Heart right ventricle (tissue), 16 donors: ENCODE measurements at places on chromosomes 7 and 10. TPM values are rescaled to one million over a fixed set of nuclear protein-coding genes. Genes with fewer than 3 reads are reported as not detected.
A peak's percentile ranks its signal among the peaks of the same experiment; 100 is the strongest.

The MOGAT3 gene
- not detected for polyA plus RNA-seq

DNA sequence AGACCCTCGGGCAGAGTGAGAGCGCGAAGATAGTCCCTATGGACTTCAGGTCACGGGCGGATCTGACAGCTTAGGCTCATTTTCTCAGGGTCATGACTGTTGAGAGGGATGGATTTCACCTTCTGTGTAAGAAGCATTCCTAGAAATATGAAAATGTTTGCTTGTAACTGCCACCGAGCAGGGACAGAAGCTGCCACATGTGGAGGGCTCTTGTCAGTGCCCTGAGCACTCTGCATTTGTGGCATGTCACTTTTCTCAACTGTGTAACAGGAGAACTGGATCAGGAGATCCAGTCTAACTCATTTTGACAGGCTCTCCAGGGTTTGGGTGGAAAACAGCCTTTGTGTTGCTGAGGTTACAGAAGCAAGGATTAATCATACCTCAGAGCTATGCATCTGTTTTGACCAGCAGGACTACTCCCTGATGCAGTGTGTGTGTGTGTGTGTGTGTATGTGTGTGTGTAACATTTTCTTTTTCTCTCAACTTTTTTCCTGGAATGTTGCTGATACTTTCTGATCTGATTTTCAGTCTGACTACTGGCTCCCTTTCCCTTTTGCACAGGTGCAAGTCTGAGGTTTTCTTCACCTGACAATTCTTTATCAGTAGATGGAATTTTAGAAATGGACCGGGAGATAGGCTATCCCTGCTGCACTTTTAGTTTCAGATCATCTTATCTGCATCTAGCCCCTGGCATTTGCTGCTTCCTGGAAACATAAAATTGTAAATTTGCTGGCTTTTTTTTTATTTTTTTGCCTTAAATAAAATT lies 183.3 kb downstream of the STK31 start:
- DNase-seq = no peak

The CCL26 gene
- polyA plus RNA-seq = 1.0 TPM

The SORBS1 gene
- 350 TPM for polyA plus RNA-seq

The CRHR2 gene
- 0.10 TPM for polyA plus RNA-seq

GRCh38 chr7:8378349-8379019 lies 54.9 kb upstream of the NXPH1 start:
- no peak for DNase-seq

DNA sequence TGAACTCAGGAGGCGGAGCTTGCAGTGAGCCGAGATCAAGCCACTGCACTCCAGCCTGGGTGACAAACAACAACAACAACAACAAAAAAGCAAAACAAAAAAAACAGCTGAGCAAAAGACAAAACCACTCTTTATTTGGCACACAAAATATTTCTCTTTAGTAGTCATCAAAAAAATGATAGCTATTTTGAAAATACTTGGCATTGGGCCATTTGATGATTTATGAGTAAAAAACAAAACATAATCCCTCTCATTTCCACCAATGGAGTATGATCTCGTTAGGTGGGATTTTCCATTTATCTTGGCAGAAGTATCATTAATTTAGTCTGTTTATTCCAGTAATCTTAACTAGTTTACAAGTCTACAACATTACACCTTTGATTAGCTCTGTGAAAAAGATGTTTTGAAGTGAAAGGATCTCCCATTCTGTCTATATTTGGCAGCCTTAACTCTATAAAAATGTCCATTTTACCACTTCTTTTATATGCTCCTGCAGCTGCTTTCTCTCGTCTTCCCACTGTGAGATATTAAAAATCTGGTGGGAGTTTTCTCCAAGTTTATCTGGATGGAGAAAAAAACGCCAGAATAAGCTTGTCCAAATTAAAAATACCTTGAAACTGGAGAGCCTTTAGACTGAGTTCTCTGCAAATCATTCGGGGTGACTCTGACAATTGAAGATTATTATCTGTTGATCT lies 58.8 kb upstream of the AGMO start:
- no peak for DNase-seq

- DNase-seq = no peak
These were observed 5.9 kb upstream of the UPF2 start for GRCh38 chr10:12048547-12048946.

DNA sequence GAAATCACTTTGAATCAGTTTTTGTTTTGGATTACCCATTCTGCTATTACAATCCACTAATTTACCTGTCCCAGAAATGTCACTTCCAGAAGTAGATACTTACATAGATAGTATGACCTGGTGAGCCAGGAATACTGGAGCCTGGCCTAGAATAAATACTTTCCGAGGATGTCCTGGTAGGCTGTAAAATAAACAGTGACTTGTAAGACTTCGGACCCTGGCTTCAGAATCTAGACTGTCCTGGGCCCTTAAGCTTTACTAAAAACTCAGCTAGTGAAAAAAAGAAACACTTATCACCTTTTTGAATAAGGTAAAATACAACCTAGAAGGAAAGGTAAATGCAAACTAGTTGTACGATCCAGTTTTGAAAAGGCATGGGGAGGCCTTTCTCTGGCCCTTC lies 69.5 kb upstream of the AFAP1L2 start:
- DNase-seq = no peak

GRCh38 chr7:101589052-101589451 lies 40.0 kb downstream of the MYL10 start:
- DNase-seq = no peak

The SLC16A12 gene
- polyA plus RNA-seq = 2.3 TPM

- no peak for DNase-seq
These were observed 252.8 kb downstream of the REEP3 start for GRCh38 chr10:63773962-63774361.

DNA sequence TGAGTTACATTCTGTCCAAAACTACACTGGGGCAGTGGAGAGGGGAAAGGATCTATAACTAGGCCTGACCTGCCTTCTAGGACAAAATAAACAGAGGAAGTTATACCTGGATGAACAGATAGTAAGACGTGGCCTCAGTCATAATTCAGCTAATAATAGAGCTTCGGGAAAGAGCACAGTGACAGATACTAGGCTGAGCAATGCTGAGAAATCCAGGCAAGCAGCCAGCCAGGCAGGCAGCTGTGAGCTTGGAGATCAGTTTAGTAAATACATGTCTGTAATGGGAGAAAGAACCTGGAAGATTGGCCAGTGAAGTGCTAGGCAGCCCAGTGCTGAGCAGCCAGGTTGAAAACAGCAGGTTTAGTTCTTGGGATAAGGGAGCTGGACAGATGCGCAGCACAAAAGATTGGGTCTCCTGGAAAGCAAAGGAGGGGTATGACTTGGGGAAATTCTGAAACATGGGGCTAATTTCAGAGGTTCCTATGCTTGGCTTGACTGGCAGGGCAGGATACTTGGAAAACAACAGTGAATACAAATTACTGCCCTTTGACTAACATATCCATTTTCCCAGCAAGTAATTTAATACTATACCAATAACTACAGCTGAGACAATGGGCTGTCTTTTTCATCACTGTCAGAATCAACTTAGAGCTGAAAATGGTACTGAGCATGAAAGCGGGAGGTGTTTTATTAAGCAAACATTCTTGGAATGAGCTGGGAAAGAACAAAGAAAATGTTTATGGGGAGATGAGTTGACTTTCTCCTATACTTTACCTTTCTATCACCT lies 140.8 kb downstream of the DGKB start:
- DNase-seq = peak; percentile 83

- no peak for DNase-seq
These were observed 39.3 kb downstream of the INSIG1 start for GRCh38 chr7:155336812-155337602.

GRCh38 chr10:118980135-118980865 lies 49.2 kb upstream of the NANOS1 start:
- no peak for DNase-seq

GRCh38 chr7:109864230-109864629 lies 1226.7 kb upstream of the LRRN3 start:
- no peak for DNase-seq

DNA sequence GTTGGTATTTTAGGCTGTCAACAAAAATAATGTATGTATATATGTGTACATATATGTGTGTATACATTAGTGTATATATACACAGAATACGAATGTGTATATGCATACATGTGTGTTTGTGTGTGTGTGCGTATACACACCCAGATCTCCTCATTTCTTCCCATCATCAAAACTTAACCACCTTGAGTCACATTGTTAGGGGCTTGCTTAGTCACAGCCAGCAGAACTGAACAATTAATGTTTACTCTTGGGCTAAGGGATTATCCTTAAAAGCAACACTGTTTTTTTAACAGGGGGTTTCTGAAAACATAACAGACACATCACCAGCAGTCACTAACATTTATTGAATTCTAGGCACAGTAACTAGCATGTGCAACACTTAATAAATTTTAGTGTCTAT lies 83.0 kb upstream of the ASAH2 start:
- no peak for DNase-seq

- DNase-seq = no peak
These were observed 57.0 kb downstream of the CALD1 start for GRCh38 chr7:134836447-134836846.

DNA sequence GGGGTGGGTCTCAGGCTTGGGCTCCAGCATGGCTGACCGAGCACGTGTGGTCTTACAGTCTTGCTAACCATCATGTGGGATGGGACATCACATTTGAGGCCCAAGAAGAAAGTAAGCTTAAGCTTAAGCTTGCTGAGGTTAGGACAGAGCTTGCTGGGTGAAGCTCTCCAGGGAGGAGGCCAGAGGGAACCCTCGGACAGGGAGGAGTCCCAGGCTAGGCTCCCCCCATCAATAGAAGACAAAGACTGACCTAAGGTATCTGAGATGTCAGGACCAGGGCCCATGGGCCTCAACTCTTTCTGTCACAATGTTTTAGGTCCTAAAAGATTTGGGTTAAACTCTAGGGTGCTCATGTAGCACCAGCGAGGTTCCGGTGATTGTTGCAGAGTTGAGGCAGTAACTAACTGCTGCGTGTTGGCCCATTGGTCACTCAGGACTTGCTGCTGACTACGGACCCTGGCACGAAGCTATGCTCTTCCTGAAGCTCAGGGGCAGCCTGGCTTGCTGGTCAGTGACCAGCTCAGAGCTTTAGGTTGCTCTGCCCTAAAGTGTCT lies 10.5 kb downstream of the AKR1E2 start:
- no peak for DNase-seq

GRCh38 chr10:3980660-3981059 lies 195.7 kb upstream of the KLF6 start:
- DNase-seq = no peak

The FBXL13 gene
- polyA plus RNA-seq = 0.12 TPM

DNA sequence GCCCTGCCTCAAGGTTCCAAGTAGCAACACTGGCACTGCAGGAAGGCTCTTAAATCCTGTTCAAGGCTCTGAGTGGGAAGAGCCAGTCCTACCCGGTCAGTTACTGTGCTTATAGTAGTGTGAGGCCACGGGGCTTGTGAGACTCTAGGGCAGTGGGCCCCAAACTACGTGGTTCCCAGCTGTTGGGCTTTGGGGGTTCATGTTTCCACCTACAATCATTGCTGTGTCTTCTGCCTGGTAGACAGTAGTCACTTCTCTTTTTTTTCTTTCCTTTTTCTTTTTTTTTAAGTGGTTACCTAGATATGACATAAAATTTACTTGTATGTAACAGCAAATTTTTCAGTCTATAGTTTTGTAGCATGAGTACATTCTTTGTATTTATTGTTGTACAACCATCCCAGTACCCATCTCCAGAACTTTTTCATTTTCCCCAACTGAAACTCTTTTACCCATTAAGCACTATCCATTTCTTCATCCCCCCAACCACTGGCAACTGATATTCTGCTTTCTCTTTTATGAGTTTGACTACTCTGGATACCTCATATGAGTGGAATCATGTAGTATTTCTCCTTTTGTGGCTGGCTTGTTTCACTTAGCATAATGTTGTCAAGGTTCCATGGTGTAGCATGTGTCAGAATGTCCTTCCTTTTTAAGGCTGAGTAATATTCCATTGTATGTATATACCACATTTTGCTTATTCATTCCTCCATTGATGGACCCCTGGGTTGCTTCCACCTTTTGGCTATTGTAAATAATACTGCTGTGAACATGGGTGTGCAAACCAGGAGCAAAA lies 7.7 kb downstream of the UBTD1 start:
- no peak for DNase-seq

- no peak for DNase-seq
These were observed 117.4 kb upstream of the GPR26 start for GRCh38 chr10:123548770-123549169.

- DNase-seq = no peak
These were observed 49.5 kb upstream of the ZPBP start for GRCh38 chr7:50142425-50143017.

DNA sequence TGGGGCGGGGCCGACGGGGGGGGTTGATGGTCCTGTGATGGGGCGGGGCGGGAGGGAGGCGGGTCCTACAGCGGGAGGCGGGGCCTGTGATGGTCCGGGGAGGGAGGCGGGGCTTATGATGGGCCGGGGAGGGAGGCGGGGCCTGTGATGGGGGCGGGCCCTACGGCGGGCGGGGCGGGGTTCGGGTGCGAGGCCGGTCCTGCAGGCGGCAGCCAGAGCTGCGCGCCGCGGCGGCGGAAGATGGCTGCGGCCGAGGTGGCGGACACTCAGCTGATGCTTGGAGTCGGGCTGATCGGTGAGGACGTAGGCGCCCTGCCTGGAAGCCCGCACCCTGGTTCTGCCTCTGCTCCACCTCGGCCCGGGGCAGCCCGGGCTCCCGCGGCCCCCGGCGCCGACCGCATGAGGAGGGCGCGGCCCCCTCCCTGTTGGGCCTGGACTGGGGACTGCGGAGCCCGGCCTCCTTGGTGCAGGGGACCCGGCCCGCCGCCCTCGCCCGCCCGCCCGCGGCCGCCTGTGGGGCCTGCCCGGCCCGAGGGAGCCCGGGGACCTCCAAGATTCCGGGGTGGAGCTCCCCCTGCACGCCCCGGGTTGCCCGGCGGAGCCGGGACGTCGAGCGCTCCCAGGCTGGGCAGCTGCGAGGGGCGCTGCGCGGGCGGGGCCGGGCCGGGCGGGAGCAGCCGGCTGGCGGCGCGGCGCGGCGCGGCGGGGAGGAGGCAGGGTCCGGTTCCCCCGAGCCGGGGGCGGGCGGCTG lies at the start of gene DENND10:
Gene DENND10 (plus strand): TSS at position 211 of the 751 bp plus-strand sequence. CDS start 30 bp downstream, at position 241.
- DNase-seq = peak; percentile 84

DNA sequence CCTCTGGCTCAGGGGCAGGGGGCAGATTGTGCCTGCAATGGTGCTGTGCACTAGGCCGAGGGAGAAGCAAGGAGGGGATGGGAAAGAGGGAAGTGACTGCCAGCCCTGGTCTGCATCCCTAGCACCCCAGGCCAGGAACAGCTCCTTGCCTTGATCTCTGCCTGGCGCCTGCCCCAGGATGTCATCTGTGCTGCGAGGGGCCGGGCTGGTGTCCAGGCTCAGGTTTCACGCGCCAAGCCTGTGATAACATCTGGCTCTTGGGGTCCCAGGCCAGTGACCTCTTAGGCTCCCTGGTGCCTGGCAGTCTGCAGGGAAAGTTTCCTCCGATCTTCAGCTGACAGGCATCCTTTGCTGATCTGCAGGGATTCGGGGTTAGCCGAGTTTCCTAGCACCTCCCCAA lies 193.5 kb upstream of the GPR26 start:
- no peak for DNase-seq

The PCLO gene
- 1.3 TPM for polyA plus RNA-seq

The TRIM50 gene
- polyA plus RNA-seq = 0.15 TPM

- no peak for DNase-seq
These were observed 867.5 kb downstream of the NRG3 start for GRCh38 chr10:82742478-82742877.
